SK-N-SH treated with all-trans-retinoic acid at 6 μM for 48 hours (cell line): ENCODE measurements at places on chromosomes 12 and 14.
A peak's percentile ranks its signal among the peaks of the same experiment; 100 is the strongest.

DNA sequence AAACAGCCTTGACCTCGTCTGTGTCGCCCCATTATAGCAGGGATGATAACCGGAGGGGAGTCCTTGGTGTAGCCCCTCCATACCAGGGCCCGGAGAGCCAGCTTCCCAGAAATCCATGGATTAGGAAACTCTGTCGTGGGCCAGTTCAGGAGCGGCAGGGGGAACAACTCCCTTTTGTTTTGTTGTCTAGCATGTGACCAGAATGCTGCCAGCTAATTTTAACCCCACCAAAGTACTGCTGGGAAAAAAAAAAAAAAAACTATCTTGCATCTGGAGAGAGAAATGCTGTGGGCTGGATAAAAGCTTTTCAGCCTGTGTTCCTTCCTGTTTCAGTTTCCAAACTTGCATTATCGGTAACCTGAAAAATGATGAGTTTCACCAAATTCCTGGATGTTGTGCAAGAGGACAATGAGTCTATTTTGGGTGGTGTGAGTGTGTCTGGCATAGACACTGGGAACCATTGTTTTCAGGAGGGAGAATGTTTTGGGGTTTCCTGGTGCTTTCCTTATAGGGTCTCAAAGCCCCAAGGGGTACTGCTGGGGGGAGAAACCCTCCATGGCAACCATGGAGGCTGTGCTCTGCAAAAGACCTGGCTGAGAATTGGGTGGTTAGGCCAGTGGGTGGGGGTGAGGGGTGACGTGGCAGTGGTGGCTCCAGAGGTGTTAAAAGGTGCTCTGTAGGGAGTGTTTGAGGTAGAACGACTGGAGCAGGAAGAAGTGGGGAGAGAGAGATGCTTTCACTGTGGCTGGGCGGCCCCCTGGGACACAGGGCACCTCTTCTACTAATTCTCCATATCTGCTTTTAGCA lies 14.9 kb upstream of the IRF2BPL start:
- ATAC-seq = no peak

DNA sequence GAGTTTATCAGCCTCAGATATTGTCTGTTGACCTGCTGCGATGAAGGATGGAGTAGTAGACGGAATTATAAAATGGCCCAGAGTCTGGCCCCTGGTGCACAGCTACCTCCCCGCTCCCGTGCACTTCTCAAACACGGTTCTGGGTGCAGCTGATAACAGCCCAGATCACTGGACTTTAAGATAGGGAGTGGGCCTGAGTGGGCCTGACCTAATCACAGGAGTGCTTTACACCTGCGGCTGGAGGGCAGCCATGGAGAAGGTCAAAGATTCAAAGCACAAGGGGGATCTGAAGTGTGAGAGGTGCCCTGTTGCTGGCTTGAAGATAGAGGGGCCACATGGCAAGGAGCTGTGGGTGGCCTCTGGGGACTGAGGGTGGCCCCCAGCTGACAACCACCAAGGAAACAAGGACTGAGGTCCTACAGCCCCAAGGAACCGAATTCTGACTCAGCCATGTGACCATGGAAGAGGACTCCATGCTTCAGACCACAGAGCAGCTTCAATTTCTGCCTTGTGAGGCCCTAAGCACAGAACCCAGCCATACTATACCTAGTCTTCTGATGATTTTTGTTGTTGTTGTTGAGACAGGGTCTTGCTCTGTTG lies 113.4 kb downstream of the ZNF664 start:
- no peak for ATAC-seq

GRCh38 chr12:116050275-116050674 lies 227.2 kb downstream of the MED13L start:
- no peak for ATAC-seq

GRCh38 chr14:31955936-31956579 lies 121.0 kb upstream of the ARHGAP5 start:
- ATAC-seq = no peak

DNA sequence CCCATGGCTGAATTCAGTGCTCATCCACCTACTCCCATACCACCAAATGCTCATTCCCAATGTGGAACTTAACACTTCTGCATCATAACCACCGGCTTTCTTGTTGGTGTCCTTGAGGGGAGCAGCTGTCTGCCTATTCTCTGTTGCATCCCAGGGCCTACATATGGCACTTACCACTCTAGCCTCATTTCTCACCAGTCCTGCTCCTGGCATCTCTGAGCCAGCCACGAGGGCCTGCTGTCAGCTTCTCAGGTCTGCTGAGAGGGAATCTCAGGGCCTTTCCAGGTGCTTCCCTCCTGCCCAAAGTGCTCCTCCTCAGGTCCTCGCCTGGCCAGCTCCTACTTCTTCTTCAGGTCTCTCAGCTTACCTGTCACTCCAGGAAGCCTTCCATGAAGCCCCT lies 24.0 kb upstream of the RND1 start:
- ATAC-seq = no peak

DNA sequence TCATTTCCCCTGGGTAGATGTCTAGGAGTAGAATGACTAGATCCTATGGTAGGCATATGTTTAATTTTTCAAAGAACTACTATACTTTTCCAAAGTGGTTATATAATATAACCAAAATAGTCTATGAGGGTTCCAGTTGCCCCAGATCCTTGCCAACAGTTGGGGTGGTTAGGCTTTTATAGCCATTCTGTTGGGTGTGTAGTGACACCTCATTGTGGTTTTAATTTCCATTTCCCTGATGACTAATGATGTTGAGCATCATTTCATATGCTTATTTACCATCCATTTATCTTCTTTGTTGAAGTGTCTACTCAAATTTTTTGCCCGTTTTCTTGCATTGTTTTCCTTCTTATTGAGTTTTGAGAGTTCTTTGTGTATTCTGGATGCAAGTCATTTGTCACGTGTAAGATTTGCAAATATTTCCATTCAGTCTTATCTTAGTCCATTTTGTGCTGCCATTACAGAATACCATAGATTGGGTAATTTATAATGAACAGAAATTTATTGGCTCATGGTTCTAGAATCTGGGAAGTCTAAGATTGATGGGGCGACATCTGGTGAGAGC lies 4.7 kb downstream of the SYNE2 start:
- ATAC-seq = no peak

GRCh38 chr12:97159377-97159776 lies 252.3 kb downstream of the NEDD1 start:
- no peak for ATAC-seq

DNA sequence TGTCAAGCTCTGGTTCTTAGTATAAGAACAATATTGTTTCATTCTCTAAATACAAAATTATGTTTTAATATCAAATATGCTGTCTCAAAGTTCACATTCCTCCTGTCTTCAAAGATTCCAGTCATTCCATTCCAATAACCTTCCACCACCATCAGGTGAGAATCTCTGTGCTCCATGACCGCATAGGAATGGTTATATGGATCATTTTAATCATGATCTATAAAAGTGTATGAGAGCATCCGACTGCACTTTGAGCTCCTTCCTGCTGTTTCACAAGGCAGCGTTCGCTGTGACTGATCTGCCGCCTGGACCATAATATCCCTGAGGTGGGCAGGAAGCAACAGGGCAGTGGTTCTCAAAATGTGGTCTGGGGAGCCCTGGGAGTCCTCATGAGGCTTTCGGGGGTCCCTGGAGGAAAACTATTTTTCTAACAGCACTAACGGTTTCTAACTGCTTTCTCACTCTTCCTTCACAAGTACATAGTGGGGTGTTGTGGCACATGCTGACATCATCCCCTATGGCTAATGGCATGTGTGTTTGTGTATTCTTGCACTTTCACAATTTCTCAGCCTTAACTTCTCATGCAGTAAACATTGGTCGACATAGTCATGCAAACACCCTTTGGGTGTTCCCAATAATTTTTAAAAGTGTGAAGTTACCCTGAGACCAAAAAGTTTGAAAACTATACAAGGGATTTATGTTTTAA lies 137.4 kb downstream of the ANO2 start:
- ATAC-seq = no peak

- ATAC-seq = 0 out of 3 replicates have a peak, but pooled peaks have one; percentile 37
Measured at GRCh38 chr12:67193704-67194103, 75.5 kb upstream of the CAND1 start.

DNA sequence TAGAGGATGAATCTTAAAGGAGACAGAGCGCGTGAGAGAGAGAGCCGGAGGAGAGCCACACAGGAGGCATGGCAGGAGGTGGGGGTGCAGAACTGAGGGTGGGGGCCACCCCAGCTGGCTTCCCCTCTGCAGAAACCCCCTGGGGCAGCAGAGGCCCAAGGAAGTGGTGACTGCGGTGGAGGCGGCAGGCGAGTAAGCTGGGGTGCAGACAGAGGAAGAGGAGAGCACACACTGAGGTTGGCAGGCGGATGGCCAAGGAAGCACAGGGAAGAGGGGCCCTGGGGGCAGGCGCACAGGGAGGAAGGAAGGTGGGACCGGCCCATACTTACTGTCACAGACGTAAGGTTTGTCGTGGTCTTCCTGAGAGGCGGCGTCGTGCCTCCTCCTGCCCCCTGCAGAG lies 179.8 kb downstream of the DPF3 start:
- ATAC-seq = no peak

- ATAC-seq = peak; percentile 78
Measured at GRCh38 chr14:90675399-90675798, 140.8 kb downstream of the TTC7B start.

- no peak for ATAC-seq
Measured at GRCh38 chr14:20904393-20905029, 13.3 kb downstream of the RNASE3 start.

DNA sequence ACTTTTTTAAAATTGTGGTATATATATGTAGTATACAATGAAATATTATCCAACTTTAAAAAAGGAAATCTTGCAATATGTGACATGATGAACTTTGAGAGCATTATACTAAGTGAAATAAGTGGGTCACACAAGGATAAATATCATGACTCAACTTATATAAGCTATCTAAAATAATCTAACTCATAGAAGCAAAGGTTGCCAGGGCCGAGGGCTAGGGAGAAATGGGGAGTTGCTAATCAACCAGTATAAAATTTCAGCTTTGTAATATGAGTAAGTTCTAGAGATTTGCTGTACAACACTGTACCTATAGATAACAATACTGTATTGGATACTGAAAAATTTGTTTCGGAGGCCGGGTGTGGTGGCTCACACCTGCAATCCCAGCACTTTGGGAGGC lies 38.5 kb downstream of the TAOK3 start:
- no peak for ATAC-seq

DNA sequence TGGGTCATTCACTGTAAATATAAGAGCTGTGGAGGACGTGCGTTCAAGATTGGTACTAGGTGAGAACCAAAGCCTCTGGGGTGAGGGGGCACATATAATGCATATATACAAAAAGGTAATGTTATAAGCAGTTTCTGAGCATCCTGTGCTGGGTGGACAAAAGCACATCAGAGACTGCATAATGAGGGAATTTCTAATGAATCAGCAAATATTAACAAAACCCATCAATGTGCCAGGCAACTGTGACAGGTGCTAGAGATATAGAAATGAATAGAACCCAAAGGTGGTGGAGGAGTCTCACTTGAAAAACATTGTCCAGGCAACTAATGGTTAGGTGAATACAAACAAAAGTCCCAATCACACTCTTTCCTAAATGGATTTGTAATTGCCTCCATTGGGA lies 74.7 kb downstream of the GPR65 start:
- no peak for ATAC-seq

DNA sequence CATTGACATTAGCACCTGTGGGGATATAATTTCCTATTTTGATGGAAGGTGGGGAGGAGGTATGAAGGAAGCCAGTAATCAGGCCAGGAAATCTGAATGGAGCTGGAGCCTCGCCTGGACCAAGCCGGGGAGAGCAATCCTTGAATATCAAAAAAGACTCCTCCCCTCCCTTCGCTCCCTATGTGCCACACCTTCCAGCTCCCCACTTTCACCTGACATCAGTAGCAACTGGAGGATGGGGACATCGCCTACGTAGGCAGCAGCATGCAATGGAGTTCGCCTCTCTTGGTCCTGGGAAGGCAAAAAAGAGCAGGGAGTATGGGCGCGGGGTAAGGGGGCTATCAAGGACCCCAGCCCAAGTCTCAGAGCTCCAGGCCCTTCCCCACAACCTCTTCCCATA lies 1.1 kb downstream of the ANKRD52 start:
- ATAC-seq = no peak

DNA sequence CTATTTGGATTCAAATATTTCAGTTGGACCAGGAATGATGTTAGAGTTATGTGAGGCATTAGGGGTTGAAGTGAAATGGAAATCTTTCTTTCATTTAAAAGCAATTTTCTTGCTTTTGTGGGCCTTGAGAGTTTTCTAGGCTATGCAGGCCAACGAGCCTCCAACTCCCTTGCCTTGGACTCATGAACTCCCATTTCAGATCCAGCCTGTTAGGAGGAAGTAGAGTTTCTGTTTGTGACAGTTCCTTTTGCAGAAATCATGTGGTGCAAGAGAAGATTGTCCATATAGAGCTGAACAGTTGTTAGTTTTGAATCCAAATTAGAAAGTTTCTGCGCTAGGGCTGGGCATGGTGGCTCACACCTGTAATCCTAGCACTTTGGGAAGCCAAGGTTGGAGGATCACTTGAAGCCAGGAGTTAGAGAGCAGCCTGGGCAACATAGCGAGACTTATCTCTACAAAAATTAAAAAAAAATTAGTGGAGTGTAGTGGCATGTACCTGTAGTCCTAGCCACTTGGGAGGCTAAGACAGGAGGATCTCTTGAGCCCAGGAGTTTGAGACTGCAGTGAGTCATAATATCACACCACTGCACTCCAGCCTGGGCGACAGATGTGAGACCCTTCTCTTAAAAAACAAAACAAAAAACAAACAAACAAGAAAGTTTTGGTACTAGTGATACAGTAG lies 47.3 kb upstream of the MED13L start:
- no peak for ATAC-seq

DNA sequence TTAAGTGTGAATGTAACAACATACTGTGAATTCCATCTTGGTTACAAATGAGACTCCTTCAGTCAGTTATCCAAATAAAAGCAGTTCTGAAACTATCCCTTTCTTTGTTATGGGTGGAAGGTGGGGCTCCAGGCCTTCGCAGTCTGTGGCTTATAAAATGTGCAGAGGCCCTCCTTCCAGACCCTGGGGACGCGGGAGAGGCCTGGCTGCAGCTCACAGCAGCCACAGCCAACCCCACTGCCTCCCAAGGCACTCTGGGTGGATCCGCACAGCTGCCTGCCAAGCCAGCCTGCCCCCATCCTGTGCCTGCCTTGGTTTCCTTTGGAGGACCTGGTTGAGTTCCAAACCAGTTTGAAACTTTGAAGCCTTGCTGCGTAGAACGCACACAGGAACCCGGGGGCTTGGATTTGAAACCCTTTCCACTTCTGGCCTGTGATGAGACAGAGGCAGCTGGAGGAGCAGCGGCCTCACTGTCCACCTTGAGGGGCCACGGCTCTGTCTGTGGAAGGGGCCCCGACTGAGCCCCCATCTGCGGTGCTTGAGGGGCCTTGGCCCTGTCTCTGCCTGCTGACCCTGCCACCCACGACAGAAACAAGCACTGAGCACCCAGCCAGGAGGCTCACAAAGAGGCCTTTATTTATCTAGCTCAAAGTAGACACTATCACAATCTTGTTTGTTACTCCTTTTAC lies 30.4 kb downstream of the CCNK start:
- no peak for ATAC-seq
